HAP-1 (cell line): ENCODE measurements at places on chromosomes 4 and X.

DNA sequence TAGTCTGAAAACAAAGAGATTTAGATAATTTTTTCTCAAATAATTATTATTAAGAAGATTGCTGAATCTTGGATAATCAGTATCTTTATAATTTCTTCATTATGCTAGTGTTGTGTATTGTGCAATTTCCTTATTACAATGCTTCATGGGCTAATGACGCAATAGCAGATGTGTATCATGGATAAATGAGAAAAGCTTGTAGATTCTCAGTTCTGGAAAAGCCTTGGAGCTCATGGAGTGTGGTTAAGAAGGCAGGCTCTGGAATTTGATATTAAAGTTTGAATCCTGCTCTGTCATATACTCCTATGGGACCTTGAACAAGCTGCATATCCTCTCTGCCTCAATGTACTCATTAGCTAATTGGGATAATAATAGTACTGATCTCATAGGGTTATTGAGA lies 18.9 kb upstream of the CXCL8 start:
- DNase-seq, result no peak

DNA sequence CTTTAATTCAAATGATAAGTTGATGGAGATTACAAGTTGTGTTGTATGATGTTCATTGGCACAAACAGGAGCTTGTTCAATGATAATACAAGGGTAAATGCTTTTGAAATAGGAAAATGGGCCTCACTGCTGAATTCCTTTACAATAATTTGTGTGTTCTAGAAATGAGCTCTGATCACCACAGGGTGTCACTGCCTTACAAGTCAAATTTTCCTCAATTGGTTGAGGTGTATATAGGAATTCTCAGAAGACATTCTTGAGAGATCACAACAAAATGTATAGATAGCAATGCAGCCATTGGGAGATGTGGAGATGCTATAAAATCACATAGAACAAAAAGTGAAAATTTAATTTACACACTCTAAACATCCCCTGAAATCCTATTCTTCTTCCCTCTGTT lies 49.6 kb downstream of the KLF8 start:
- peak; percentile 7 for DNase-seq

GRCh38 chrX:125765347-125765746 lies 400.7 kb downstream of the DCAF12L2 start:
- no peak for DNase-seq

DNA sequence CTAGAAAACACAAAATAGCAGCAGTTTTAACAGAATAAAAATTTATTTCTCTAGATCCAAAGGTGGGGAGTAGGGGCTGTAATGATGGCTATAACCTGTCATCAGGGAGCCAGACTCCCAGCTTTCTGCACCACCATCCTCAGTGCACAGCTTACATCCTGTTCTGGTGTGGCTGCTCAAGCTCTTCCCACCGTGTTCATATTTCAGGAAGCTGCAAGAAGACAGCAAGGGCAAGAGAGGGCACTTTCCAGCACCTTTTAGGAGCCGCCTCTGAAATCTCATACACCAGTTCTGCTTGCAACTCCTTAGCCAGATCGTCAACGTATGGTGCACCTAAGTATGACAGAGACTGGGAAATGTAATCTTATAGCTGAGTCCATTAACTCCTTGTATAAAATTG lies 253.7 kb downstream of the CENPC start:
- no peak for DNase-seq

- no peak for DNase-seq
Observed at GRCh38 chr4:123987408-123987807, 590.8 kb downstream of the SPRY1 start.

GRCh38 chr4:168634276-168634802 lies 137.5 kb downstream of the PALLD start:
- DNase-seq, result no peak

DNA sequence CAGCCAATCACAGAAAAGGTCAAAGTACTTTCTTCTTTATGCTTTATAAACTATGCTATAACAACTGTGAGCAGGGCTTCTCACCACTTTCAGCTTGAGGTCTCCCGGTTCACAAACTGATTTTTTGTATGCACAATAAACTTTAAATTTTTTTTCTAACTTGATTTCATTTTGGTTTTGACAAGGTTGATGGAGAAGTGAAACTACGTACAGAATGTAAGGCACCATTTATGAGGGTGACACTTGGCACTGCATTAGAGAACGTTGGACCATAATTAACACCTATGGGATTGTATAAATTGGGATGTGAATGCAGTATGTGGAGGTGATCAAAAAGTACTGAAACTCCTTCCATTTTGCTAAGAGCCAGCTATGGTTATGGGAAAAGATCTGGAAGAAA lies 857.9 kb upstream of the HTR2C start:
- no peak for DNase-seq

DNA sequence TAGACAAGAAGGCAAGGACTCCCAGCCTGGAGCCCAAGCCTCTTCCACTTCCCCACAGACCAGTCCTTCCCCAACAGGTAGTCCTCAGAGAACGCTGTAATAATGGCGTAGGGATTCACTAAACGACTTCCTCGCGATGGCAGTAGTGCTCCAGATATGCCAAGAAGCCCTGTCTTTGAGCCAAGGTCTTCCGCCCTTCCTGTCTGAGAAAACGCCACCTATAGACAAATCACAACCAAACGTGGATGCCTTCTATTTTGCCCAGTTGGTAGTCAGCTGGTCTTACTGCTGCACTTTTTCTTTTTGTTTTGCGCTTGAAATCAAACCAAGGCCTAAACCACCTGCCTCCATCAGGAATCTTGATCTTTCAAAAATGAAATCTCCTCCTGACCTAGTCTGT lies 203.3 kb downstream of the OR13H1 start:
- DNase-seq, result no peak

- no peak for DNase-seq
Observed at GRCh38 chrX:150874448-150874847, 24.0 kb downstream of the CD99L2 start.

GRCh38 chr4:26451597-26451996 lies 38.7 kb downstream of the CCKAR start:
- no peak for DNase-seq

DNA sequence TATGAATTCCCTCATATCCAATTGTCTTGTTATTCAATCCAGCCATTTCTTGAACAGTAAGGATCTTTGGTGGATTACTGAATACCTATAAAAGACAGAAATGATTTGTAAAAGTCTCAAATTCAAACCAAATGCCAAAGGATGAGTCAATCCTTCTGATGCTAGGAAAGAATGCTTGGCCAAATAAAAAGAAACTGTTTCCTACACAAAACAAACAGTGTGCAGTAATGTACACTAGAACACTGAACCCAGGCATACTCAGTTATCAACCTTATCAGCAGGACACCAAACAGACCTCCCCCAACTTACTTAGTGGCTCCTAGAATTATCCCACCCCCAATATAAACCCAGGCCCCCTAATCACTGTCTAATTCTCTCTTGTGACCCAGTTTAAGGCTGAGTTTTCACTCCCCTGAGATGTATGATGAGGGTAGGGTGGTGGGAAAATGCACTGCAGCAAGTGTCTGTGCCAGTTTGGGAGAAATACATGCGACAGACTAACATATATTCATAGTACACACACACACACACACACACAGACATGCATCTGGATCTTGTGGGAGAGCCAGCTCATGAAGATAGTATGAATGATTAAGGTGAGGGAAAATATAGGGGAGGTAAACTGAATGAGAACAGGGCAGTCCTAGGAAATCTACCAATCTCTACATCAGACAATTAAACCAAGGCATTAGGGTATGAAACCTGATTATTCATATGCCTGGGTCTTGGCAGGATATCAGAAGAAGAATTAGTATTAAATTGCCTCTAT lies 35.0 kb downstream of the CLDN2 start:
- no peak for DNase-seq

DNA sequence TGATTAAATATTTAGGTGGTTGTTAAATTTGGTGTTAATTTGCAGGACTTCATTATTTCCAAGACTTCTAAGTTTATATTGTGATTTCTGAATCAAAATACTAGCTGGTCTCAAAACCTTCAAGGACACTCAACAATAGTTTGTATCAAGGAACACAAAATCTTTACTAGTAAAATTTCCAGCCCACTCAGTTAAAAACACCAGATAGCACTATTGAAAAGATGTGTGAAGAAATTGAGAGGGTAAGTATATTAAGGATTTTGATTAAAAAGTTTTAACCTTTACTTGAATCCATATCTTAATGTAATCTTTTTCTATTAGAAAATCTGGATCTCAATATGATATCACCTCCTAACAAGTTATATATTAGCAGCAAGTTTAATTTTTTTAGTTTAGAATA lies 89.3 kb upstream of the UGT8 start:
- no peak for DNase-seq

DNA sequence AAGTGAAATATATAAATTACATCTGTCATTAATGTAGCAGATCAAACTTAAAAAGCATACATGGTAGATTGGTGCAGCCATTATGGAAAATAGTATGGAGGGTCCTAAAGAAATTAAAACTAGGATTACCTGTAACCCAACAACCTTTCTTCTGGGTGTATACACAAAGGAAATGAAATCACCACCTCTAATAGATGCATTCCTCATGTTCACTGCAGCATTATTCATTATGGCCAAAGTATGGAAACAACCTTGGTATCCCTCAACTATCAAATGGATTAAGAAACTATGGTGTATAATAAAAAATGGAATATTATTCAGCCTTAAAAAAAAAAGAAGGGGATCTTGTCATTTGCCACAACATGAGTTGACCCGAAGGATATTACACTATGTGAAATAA lies 13.7 kb downstream of the WDFY3 start:
- no peak for DNase-seq

DNA sequence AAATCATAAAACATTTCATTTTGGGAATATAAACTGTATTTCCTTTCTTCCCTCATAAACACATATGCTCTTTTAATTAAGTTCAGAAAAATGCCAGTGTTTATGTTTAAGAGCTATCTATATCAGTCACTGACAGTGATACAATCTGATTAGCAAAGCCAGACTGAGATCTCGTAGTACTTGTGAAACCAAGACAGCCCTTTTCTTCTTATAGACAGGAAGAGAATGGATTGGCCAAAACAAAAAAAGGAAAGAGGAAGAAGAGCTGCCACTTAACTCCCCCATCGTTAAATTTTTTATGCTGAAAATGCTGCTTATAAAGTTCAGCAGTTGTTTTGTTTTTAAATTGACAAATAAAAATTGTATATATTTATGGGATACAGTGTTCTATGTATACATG lies 87.4 kb downstream of the PLAC1 start:
- DNase-seq, result no peak

- DNase-seq, result no peak
Observed at GRCh38 chrX:38807873-38808272, 6.6 kb downstream of the MID1IP1 start.

- no peak for DNase-seq
Observed at GRCh38 chr4:47560682-47561081, 75.6 kb downstream of the ATP10D start.

- no peak for DNase-seq
Observed at GRCh38 chrX:154545673-154546274, 872 bp downstream of the G6PD start.

- no peak for DNase-seq
Observed at GRCh38 chrX:352582-353314, 34.0 kb downstream of the PPP2R3B start.

GRCh38 chrX:144275843-144276242 lies 392.0 kb downstream of the UBE2NL start:
- DNase-seq, result no peak
